BJ (cell line): ENCODE measurements at places on chromosomes 13 and 19.

DNA sequence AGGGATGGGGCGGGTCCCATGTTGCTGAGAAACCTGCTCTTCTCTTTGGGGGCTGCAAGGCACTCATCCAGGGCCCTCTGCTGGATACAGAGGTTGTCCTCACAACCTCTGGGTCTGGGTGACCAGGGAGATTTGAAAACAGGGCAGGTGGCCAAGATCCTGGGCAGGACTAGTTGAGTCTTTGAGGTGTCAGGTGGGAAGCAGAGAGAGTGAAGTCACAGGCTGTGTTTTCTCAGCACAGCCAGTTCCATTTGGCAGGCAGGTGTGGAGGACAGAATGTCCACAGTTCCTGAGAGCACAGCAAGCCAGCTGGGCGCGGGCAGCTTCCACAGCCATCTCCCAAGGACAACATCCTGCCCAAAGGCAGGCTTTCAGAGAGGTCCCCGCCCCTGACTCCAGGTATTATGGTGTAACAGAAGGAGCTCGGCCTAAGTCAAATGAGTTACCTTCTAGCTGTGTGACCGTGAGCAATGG is 118.8 kb downstream of the NUFIP1 start:
- no peak for DNase-seq

- DNase-seq = peak; percentile 32
These were observed 359.8 kb upstream of the HTR2A start for GRCh38 chr13:47256618-47257017.

DNA sequence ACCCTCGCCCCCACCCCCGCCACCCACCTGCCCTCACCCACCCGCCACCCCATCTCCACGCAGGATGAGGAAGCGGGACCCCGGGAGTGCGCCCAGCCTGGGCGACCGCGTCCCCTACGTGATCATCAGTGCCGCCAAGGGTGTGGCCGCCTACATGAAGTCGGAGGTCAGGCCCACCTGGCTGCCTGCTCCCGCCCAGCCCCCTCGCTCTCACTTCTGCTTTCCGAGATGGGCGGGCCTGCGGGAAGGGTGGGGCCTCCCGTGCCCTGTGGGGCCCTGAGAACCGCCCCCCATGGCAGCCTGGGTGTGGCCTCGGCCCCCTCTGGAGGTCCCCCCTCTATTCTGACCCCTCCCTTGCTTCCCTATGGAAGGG is 3.1 kb upstream of the SPIB start:
- no peak for DNase-seq

GRCh38 chr13:67742478-67742877 is 512.3 kb upstream of the PCDH9 start:
- no peak for DNase-seq

GRCh38 chr13:48275507-48275906 is 28.0 kb upstream of the RB1 start:
- no peak for DNase-seq

DNA sequence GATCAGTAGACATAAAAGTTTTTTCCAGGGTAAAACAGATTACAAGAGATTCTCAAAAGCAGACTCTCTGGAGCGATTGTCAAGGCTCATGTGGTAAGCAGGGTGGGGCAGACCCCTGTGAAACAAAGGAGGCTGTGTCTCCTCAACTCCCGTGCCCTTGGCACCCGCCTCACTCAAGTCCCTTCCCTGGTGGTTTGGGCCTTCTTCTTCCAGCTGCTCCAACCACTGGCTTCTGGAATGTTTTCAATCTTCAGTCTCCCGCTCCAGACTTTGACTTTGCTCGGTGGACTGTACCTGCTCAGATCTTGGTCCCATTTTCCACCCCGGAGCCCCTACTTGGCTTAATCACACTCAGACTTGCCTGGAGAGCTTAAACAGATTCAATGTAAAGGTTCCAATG is 74.8 kb upstream of the STK24 start:
- DNase-seq = no peak

DNA sequence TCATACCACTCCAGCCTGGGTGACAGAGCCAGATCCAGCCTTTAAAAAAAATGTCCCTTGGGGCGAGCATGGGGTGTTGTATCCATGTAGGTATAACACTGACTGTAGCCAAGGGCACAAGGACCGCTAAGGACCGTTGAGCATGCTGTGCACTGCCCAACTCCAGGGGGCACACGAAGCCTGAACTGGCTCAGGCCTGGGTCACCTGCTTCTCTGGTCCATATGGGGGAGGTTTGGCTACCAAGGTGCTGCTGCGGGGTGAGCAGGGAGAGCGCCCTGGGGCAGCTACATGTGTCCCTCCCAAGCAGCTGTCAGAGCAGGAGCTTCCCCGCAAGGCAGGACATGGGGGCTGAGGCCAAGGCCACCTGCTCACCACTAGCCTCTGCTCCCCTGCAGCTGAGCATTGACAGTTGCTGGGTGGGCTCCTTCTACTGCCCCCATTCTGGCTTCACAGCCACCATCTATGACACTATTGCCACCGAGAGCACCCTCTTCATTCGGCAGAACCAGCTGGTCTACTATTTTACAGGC is 16.3 kb downstream of the CATSPERG start:
- no peak for DNase-seq

DNA sequence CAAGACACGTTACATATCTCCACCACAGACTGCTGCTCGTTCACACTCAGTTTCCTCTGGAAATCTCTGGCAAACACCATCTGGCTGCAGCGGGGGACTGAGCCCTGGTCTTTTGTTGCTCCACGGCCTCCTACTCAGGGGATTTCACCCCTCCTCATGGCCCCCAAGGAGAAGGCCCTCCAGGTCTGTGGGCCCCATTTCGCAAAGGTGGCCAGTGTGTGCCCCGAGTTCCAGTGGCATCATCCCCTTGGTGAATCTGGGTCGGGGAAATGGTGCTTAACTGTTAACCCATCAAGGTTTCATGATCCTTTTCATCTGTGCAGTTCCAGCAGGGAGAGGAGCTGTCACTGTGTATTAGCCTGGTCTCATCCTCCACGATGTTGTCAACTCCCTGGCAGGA is 235.4 kb upstream of the MAB21L1 start:
- no peak for DNase-seq

DNA sequence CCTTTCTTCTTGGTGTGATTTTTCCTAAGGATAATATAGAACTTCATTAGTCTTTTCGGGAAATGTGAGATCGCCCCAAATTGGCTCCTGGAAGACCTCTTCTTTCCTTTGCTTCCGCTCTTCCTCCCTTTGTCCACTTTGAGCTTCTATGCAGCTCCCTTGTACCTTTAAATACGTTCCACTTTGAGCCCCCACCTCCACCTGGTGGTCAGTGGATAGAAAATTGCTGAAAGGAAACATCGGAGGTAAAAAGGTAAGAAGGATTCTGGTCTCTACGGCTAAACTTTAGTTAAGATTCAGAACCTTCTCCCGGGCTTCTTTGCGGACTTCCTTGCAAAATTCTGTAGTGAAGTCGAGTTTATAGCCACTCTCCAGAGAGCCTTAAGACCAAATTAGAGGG is 55.0 kb upstream of the TM9SF2 start:
- no peak for DNase-seq

DNA sequence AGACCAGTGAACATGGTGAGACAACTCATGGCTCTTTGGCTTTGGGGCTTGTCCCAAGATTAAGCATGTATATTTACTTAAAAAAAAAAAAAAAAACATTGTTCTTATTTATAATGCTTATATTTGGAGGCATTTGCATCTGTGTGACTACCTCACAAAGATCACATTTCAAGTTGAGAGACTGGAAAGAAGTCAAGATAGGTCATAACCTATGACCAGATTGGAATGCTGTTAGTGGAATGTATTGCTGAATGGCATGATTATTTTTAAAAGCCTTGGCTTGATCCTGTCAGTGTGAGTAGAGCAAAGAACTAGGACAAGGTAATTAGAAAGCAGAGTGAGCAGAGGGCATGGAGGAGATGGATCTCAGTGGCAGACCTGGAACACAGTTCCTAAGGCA is 214.6 kb downstream of the OXGR1 start:
- no peak for DNase-seq

DNA sequence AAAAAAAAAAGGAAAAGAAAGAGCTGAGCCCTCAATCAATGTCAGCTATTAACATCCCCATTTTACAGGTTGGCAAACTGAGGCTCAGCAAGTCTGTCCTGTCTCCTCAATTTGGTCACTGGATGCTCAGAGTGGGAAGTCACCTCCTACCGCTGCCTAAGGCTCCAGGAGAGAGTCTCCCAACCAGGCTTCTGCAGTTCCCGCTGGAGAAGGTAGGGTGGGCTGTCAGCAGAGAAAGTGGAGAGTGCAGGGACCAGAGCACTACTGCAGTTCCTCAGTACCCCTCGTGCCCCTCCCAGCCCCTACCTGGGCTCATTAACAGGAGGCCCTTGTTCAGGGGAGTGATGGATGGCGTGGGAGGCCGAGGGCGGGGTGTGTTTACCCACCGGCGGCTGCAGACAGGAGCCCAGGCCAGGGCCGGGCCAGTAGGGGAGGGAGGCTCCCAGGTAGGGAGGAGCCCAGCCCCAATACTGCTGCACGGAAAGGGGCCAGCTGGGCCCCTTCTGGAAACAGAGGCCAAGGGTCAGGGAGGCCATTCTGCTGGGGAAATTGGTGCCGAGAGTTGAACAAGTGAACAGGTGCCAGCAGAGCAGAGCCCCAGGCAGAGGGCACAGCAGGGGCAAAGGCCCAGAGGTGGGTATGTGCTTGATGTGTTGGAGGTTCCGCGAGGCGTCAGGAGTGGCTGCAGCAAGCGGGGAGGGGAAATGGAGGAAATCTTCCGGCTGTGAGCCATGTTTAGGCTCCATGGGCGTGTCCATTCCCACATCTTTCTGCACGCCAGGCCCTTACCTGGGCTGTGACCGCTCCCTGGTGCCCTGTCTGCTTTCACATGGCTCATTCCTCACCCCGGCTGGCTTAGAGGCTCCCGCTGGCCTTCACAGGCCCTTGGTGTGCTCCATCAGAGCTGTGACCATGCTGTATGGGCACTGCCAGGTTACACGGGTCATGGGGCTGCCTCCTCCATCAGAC is 7.6 kb upstream of the COMP start:
- no peak for DNase-seq

GRCh38 chr19:35740108-35740422 is 2.2 kb downstream of the IGFLR1 start:
- DNase-seq = no peak

DNA sequence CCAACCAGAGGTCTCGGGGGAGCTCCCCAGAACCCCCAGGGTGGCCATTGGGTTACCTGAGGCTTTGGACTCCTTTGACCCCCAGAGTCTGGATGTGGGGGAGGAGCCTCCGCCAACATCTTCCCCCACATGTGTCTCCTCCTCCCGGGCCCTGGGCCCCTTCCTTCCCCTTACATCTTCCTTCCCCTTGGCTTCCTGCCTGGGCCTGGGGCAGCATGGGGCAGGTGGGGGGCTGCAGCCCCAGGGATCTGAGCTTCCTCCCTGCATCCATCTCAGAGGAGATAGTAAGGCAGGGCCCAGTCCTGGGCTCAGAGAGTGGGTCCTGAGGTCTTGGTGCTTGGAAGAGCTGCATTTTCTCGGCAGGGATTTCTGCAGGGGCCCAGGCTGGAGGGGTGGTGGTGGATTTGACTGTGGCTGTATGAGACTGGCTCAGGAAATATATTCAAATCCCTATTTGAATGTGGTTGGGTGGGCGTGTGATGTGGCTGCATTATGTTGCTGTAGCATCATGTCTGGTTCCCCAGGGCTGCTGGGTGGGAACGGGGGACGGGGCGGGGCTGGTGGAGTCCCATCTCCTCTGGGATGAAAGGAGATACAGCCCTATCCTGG is 919 bp downstream of the VAV1 start:
- DNase-seq = no peak

DNA sequence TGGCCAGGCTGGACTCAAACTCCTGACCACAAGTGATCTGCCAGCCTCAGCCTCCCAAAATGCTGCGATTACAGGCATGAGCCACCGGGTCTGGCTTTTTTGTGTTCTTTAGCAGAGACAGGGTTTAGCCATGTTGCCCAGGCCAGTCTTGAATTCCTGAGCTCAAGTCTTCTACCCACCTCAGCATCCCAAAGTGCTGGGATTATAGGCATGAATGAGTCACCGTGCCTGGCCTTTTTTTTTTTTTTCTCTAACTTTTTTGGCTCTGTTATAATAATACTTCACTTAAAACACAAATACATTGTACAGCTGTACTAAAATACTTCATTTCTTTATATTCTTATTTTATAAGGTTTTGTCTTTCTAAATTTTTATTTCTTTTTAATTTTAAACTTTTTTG is 599.5 kb upstream of the PCDH9 start:
- no peak for DNase-seq

- DNase-seq = no peak
These were observed 59.6 kb downstream of the COL4A2 start for GRCh38 chr13:110366733-110367132.

DNA sequence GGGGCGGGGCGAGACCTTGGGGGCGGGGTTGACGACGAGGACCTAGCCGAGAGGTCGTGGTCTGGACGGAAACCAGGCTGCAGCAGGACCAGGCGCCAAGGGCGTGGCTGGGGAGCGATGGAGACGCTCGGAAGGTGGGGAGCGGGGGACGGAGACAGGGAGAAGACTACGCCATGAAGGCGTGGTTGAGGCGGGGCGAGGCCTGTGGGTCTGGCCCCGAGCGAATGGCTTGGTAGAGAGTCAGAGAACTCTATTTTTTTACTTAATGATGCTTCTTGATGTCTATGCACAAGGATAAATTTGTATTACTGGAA is 674 bp upstream of the FBXL12 start:
- DNase-seq = no peak

- no peak for DNase-seq
These were observed 8.3 kb upstream of the CRX start for GRCh38 chr19:47813304-47813994.

DNA sequence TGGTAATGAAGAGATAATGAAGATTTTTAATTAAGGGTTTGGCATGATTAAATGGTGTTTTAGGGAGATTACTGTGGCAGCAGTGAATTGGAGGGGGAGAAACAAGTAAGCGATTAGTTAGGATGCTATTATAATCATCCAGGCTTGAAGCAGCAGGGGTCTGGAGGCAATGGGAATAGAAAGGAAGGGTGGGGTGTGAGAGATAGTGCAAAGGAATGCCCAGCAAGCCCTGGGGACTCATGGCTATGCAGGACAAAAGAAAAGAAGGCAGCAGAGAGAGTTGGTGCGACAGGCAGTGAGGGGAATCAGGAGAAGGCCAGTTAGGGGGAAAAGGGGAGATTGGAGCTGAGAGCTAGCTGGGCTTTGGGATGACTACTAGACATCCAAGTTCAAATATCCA is 34.5 kb downstream of the SOX21 start:
- DNase-seq = no peak

DNA sequence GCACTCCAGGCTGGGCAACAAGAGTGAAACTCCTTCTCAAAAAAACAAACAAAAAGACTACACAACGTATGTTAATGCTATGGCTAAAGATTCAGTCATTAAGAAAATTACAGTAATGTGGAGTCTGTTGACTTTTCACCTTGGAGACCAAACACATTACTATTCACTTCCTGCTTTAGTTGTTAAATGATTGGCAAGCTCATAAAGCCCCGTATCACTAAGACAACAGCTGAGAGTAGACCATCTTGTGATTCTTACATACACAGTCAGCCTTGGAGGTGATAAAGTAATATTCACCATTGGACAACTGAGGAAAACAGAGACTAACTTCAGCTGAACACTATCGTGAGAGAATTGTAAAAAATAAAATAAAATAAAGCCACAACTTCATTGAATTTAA is 86.5 kb downstream of the KCTD12 start:
- no peak for DNase-seq
